ENCODE measurements at places on chromosomes 7 and 10.

DNA sequence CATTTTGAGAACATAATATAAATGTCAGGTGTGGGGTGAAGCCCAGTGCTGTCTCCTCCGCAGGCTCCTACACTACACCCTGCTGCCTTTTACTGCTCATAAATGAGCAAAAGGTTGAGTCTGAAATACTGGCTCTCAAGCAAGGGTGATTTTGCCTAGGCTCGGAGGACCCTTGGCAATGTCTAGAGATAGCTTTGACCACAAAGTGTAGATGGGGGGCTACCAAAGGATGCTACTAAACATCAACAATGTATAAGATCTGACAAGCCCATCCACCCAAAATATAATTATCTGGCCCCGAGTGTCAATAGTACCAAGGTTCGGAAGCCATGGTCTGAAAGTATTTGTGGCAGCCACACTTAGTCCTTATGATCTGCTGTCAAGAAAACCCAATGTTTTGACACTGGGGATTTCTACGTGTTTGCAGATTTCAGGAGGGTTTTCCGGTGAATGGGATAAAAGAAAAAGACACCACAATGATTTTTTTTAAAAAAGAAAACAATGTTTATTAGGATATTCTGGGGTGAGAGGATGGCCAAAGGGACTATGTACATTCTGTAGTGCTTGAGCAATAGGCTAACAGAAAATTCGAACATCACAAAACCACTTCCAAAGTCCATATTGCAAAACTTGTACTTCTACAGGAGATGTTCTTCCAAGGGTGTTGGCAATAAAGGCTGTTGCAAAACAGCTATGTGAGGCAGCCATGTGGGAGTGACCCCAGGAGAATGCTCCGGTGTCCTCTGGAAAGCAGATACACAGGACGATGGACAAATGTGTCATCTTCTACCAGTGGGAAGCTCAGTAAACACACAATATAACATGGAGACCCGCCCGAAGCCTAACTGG, 216.3 kb downstream of the GFRA1 start:
- DNase-seq, result no peak

- DNase-seq, result peak; percentile 18
Measured at GRCh38 chr7:15168489-15168888, 265.9 kb upstream of the DGKB start.

DNA sequence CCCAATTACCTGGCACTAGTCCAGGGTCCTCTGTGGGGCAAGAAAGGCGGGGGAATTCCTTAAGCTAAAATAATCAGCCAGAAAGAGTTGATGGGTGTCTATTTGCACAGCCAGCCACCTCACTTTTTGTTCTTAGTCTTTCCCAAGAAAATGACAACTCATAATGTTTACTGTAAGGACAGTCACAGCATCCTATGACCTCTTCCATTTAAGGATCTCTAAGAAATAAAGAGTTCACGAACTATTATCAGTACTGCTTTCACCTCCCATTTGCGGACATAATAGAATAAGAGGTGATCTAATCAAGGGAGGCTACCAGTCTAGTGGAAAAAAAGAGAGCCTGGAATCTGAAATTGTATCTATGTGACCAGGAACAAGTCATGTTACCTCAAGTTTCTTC, 72.4 kb upstream of the LRRC17 start:
- DNase-seq, result no peak

GRCh38 chr10:123562387-123562786, 103.8 kb upstream of the GPR26 start:
- DNase-seq, result no peak

- peak; percentile 83 for DNase-seq
Measured at GRCh38 chr10:97332591-97333350, 1.8 kb downstream of the FRAT2 start.

GRCh38 chr7:1665549-1666316, 4.3 kb upstream of the ELFN1 start:
- DNase-seq, result peak; percentile 54

DNA sequence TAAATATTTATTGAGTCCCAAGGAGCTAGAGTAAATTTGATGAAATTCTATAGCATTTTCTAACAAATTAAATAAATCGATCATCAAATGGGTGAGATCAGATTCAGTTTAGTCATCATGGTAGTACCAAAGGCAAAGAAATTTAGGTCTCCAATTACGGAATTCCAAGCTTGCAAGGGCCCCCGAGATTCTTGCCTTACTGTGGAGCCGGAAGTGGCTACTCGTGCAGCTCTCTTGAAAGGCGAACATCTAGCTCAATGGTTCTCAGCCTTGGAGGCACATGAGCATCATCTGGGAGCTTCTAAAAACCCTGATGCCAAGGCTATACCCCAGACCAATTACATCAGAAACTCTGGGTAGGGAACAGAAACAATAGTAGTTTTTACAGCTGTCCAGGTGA, 117.9 kb upstream of the PRR15 start:
- no peak for DNase-seq

- no peak for DNase-seq
Measured at GRCh38 chr7:94769724-94770123, 113.8 kb upstream of the SGCE start.

GRCh38 chr7:351256-351655, 61.3 kb downstream of the FOXL3 start:
- DNase-seq, result no peak

DNA sequence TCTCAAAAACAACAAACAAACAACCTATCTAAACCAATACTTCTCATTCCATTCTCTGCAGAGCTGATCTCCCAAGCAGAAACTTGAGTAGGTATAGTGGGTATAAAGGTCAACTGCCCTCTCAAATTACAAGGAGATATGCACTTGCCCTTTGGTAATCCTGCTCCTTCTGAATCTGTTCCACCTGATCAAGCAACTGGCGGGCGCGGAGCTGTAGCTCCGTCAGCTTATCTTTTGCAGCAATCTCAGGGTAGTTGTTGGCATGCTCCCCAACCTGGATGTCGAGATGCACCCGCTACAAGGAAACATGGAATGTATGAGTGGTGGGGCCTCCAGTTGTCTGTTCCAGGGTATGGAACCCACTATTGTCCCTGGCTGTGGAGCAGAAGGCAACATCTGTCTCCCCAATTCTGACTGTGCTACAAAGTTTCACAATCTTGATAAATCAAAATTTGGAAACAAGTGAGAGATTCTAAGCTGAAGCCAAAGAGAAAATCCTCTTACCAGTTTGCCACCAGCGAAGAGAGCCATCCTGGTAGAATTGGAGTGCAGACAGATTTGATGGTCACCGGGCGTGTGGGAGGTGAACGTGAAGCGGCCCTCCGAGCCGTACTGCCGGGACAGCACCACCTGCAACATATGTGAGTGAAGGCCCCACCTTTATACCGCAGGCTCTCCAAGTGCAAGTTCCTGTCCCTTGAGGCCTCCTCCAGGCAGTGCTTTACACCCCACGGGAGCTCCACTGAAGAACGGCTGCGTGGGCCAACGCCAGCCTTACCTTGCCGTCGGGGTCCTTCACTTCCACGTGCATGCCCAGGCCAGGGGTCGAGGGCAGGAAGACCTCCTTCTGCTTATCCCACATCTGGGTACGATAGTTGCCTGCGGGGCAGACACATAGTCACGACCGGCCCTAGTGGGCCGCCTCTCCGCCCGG, 819 bp downstream of the TMED4 start:
- DNase-seq, result peak; percentile 34

GRCh38 chr7:99424932-99425730, 13.5 kb downstream of the PTCD1 start:
- no peak for DNase-seq

DNA sequence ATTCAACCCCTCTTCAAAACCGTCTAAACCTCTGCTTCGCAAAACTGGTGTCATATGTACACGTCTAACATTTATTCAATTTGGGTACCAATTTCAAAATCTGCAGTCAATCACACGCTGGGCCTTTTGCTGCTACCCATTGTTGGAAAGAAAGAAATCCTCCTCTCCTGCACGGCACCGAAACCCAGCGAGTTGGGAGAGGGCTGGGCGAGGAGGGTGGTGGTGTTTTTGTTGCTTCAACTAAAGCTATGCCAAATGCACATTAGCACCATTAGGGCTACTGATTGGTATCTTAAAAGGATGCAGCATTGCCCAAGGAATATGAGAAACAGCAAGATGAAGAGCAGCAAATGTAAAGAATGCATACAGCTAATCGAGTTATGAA, 7.8 kb downstream of the EBF3 start:
- DNase-seq, result no peak

DNA sequence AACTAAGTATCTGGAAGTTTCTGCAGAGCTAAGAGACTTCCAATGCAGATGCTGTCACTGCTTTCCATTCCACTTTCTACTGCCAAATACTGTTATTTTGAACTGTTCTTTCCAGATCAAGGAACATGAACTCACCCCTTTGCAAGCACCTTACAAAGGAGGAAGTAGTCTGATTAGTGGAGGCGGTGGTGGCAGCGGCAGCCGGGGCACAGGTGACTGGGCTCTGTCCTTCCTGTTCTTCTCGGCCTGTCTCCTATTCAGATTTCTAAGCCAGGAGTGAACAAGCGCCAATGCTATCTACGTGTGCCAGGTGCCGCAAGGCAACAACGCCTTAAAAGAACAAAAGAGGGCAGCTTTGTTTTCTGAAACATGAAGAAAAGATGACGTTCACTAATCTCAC, 44.9 kb downstream of the BEND7 start:
- no peak for DNase-seq

DNA sequence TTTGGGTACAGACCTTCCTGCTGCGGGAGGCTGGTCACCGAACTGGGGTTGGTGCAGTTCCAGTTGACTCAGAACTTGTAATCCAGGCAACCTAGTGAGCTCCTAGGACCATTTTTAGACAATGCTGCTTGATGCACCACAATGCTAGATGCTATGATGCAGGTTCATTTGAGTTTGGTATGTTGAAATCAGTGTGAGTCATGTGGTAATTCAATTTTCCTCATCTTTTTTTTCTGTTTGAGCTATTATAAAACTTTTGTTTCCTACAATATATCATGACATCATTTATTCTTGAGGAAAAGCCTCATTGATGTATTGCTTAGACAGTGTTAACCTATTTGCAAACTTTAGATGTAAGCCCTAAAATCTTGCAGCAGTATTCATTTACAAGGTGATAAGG, 40.9 kb upstream of the MTPN start:
- DNase-seq, result no peak

DNA sequence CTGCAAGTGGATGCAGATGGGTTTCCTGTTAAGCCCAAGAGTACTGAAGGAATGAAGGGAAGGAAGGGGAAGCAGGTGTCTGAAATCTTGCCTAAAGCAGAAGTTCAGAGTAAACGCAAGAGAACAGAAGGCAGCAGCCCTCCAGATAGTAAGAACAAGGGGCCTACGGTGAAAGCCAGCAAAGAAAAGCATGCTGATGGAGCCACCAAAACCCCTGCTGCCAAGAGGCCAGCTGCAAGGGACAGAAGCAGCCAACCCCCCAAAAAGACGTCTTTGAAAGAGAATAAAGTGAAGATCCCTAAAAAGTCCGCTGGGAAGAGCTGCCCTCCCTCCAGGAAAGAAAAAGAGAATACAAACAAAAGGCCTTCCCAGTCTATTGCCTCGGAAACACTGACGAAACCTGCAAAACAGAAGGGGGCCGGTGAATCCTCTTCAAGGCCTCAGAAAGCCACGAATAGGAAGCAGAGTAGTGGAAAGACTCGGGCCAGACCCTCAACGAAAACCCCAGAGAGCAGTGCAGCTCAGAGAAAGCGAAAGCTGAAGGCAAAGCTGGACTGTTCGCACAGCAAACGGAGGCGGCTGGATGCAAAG, 152.5 kb downstream of the LCOR start:
- DNase-seq, result no peak

DNA sequence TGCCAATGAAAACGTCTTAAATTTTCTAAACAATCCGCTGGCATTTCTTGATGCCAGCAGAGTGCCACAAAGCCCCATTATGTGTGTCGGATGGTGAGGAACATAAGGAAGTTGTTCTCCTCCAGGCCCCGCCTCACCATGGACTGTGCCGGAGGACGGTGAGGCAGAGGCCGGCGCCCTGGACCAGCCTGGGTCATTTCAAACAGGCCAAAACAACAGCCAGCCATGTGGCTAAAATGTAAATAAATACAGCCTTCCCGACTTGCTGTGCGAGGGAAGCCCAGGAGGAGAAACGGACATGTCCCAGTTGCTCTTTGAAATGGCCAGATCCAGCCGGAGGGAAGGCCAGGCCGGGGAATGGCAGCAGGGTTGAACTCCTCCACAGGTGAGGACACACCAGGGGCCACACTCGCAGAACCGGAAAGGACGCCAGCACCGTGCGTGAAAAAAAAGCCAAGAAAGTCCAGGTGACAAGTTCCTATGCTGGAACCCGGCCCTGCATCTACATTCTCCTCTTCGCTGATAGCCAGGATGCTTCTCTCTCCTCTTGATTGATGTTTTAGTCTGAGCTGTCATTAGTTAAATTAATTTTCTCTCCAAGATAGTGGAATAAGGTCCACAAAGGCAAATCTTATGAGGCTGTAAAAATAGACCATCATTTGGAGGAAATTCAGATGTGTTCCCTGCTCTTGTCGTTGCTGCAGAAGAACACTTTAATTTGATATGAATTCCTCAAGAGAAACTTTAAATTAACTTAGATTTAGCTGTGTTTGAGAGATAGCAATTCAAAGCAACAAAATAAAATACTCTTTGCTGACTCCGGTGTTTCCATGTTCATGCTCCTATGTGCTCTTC, 64.6 kb downstream of the EBF3 start:
- DNase-seq, result no peak

DNA sequence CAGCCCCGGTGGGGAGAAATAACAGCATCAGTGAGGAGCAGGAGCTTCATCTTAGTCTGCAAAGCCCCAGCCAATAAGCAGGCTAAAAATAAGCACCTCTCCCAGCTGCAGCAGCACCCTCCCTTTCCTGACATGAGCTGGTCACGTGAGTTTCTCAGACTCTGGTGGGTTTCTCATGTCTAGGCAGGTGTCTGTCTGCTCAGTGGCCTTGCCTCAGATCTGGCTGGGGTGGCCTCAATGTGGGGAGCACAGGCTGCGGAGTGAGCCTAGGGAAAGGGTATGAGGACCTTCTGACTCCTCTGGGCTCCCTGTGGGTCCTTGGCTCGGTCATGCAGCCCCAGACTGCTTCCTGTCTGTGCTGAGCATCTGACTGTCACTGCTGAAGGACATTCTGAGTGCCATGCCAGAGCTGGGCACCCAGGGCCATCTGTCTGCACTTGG, 81.6 kb upstream of the LRRC4 start:
- no peak for DNase-seq

All from T47D (cell line).